ENCODE measurements at places on chromosomes 3 and 15.

GRCh38 chr15:80480171-80480811 lies 76.1 kb downstream of the ARNT2 start:
- no peak for DNase-seq

DNA sequence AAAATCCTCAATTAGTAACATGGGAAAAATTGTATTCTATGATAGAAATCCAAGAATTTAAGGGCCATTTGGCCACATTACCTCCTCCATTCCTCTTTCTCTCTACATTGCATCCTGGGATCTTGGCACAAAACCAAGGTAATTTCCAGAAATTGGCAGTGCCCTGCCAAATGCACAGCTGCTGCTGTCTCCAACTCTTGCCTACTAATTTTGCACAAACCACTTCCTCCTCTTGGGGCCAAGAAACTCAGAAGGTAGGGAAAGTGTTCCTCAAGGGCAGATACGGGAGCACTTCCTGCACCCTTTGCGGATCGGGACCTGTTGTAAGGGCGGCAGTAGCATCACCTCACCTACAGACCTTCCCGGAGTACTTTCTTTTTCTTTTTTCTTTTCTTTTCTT lies 57.8 kb downstream of the MAP3K13 start:
- no peak for DNase-seq

DNA sequence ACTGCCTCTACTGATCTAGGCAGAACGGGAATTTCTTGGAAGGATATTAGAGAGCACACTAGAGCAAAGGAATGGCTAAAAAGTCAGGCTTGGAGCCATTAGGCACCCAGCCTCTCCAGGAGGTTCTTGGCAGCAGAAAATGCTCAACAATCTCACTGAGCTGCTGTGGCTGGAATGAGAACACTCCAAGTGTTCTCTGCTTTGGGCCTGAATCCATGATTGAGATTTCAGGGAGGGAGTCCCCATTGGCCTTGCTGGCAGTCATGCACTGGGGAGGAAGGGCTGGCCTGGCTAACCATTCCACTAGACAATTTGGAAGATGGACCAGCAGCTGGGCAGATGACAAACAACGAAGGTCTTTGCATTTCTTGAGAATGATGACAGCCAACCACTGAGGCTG lies 362.6 kb downstream of the SHQ1 start:
- DNase-seq = no peak

DNA sequence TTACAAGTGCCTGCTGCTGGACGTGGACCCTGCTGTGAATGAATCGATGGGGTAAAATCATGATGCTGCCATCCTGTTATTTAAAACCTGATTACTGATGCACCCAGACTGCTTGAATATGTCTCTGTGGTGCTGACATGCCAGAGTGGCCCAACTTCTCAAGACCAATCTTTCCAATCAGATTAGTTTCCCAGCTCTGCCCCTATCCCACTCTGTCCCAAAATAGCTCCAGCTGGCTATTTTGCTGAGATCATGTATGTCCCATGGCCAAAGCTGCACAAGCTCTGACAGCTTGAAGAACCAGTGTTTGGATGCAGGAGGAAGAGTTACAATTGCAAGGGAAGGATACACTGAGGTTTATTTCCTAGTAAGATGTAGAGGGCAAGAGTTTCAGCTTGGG lies 153.6 kb downstream of the TMEM108 start:
- no peak for DNase-seq

- no peak for DNase-seq
These were observed 482.5 kb upstream of the TBL1XR1 start for GRCh38 chr3:177679568-177680471.

- DNase-seq = no peak
These were observed 77.0 kb downstream of the SLC9A9 start for GRCh38 chr3:143771258-143771657.

GRCh38 chr15:49466119-49466518 lies 43.1 kb downstream of the FGF7 start:
- no peak for DNase-seq

- DNase-seq = no peak
These were observed 6.3 kb upstream of the EIF5A2 start for GRCh38 chr3:170914690-170915089.

DNA sequence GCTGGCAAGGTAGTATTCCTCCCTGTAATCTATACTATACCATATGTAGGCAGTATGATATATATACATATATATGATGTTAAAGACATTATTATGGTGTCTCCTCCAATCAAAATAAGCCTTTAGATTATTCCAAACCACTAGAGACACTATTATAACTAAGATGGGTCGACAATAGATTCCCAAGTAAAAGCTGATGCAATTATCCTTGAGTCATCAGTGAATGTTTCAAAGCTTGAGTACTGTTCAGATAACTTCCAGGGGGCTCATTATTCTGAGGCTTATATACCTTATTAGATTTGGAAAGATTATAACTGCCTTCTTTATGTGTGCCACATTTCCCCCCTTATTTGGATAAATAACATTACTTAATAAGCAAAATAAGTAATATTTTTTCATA lies 11.9 kb upstream of the C3orf38 start:
- DNase-seq = no peak

GRCh38 chr3:181578743-181579142 lies 133.0 kb upstream of the SOX2 start:
- DNase-seq = no peak

DNA sequence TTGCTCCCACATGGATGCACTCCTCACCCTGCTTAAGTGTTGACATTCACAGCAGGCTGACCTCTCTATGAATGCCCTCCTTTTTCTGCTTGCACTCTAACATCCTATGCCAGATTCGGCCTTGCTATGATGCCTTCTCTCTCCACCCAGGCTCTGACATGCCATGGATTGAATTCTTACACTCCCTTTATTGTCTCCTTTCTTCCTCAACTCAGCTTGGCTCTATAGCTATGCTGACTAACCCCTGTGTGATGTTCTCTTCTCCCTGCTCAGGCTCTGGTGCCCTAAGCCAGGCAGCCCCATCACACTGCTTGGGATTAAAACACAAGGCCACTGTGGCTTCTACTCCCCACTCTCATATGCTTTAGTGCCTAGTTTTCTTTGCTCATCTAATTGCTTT lies 563.7 kb downstream of the NSUN3 start:
- no peak for DNase-seq

- no peak for DNase-seq
These were observed 79.8 kb downstream of the CNTN6 start for GRCh38 chr3:1172644-1173043.

DNA sequence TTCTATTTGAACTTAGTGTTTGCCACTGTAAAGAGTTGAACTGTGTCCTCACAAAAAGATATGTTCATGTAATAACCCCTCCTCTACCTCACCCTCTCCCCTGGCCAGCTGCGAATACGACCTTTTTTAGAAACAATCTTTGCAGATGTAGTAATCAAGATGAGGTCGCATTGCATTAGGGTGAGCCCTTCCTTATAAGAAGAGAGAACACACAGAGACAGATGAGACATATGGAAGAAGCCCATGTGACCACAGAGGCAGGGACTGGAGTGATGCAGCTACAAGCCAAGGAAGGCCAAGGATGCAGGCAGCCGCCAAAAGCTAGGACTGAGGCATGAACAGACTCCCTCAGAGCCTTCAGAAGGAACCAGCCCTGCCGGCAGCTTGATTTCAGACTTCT lies 27.6 kb downstream of the GPR176 start:
- no peak for DNase-seq

GRCh38 chr3:23183731-23184130 lies 19.4 kb upstream of the UBE2E2 start:
- no peak for DNase-seq

GRCh38 chr3:192875971-192876565 lies 41.6 kb downstream of the MB21D2 start:
- DNase-seq = no peak

GRCh38 chr3:17336291-17336690 lies 406.1 kb downstream of the TBC1D5 start:
- no peak for DNase-seq

DNA sequence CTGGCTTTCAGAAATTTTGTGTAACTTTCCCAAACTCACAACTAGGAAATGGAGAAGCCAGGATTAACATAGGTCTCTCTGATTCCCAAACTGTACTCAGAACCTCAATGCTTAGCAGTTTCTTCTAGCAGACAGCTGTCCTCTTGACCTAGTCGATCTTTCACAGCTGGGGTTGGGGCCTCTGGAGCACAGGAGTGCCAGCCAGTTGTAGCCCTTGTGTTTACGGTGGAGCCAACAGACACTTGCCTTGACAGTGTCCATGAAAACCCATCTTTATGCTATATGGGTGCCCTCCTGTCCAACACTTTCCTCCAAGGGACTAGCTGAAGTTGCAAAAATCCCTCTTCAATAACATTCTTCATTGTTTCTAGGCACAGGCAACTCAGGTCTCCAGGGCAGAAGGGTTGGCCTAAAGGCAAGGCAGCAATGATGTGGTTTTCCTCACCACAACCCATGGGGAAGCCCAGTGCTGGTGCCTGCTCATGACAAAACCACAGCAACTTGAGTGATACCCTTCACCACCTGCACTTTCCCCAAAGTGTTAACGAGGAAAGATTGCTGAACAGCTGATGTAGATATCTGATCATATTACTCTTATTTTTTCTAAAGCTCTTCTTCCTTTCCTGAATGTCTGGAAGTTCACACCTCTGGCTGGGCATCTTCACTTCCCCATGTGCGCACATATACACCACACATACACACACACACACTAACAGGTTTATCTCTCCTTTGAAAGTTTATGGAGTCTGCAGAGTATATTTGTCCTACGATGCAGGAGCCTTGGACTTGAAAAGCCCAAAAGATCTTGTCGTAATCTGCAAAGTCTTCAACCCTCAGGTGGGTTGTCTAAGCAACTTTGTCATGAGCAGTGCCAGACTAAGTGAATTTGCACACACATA lies 11.0 kb upstream of the KNG1 start:
- DNase-seq = no peak

DNA sequence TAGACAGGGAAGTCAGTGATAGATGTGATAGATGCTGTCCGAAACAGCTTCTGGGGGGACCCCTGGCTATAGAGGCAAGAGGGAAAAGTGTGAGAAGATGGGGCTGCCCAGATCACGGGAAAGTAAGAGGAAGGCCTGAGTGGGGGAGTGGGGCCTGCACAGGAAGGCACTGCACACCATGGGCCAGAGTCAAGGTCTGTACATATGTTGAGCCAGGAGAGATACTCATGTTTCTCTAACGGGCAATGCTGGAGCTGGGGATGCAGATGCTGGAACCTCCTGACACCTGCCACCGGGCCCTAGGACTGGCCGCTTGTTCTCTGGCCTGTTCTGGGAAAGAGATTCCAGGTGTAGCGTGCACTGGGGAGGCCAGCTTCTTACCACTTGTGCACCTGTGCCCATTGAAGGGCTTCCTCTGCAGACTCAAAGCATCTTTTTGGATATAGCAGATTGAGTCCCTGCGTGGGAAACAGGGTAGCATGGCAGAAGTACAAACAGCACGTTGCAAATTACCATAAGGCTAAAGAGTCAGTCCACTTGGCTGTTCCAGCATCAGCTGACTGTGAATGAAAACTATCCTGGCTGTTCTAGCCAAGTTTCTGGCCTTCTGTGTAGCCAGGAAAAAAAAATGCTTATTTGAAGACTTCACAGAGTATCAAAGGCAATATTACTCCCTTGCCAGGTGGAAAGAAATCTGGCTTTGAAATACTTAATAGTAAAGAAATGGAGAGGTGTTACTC lies 77.1 kb upstream of the GSK3B start:
- DNase-seq = no peak

- no peak for DNase-seq
These were observed 2.8 kb downstream of the C3orf52 start for GRCh38 chr3:112088944-112089343.

- DNase-seq = no peak
These were observed 24.8 kb upstream of the IQCF2 start for GRCh38 chr3:51836606-51837005.

- DNase-seq = no peak
These were observed 290.4 kb upstream of the C2CD4B start for GRCh38 chr15:62455441-62455921.

GRCh38 chr3:191307341-191307740 lies 21.9 kb upstream of the CCDC50 start:
- no peak for DNase-seq

DNA sequence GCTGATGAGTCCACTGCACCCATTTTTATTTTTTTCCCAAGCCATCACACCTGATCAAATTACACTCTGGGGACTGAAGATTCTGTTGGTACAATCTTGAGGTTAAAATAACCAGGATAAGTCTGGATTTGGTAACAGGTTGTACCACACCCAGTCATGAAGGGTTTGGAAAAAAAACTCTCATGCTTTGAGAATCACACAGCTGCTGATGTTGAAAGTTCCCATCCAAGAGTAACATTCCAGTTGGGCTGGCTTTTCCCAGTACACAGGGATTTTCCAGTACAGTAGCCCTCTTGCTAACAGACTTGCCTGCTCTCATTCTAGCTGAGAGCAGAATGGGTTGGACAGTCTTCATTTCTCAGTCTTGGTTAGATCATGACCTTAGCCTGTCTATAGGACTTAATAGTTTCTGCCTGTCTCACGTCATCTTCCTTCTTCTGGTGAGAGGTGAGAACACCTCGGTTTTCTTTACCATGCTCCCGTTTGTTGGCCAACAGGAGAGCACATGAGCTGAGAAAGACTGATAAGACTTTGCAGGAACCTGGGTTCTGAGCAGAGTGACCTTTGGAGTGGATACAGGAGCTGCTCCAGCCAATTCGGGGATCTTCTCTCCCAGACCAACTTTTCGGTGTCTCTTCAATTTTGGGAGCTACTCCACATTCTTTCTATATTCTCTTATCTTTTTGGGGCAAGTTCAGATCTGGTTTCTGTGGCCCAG lies 300.1 kb upstream of the LYSMD4 start:
- DNase-seq = no peak

DNA sequence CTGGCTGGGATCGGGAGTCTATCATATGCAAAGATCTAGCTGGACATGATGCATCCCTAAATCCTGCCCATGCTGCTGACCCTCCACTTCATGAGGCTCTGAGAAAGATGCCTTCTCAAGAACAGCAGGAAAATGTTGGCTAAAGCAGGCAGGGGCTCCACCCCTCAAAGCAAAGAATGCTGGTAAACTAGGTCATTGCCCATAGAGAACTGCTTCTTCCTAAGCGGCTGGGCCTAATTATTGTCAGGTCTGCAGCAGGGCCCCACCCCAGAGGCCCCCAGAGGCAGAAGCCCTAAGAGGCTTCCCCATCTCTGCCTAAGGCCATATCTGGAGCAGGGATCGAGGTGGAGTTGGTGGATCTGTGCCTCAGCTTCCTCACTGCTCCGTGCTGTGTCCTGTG lies 447.4 kb upstream of the PROK2 start:
- DNase-seq = no peak

DNA sequence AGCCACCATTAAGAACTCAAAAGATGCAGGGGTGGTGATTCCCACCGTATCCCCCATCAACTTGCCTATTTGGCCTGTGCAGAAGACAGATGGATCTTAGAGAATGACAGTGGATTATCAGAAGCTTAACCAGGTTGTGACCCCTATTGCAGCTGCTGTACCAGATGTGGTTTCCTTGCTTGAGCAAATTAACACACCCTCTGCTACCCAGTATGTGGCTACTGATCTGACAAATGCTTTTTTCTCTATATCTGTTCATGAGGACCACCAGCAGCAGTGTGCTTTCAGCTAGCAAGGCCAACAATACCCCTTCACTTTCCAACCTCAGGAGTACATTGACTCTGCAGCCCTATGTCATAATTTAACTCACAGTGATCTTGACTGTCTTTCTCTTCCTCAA lies 8.6 kb upstream of the MCF2L2 start:
- DNase-seq = no peak
